Dermis microvascular lymphatic vessel endothelial cell (primary cell): ENCODE measurements at places on chromosomes 12 and 14. TPM values are rescaled to one million over a fixed set of nuclear protein-coding genes. Genes with fewer than 3 reads are reported as not detected.

GRCh38 chr14:75654127-75654732, 6.4 kb downstream of the ERG28 start:
- peak; percentile 55 for DNase-seq

- no peak for DNase-seq
Measured at GRCh38 chr14:86414146-86414545, 884.2 kb downstream of the FLRT2 start.

GRCh38 chr14:79321070-79321469, 890.2 kb downstream of the DIO2 start:
- DNase-seq = no peak

GRCh38 chr14:37708481-37708880, 113.1 kb downstream of the TTC6 start:
- DNase-seq = no peak

DNA sequence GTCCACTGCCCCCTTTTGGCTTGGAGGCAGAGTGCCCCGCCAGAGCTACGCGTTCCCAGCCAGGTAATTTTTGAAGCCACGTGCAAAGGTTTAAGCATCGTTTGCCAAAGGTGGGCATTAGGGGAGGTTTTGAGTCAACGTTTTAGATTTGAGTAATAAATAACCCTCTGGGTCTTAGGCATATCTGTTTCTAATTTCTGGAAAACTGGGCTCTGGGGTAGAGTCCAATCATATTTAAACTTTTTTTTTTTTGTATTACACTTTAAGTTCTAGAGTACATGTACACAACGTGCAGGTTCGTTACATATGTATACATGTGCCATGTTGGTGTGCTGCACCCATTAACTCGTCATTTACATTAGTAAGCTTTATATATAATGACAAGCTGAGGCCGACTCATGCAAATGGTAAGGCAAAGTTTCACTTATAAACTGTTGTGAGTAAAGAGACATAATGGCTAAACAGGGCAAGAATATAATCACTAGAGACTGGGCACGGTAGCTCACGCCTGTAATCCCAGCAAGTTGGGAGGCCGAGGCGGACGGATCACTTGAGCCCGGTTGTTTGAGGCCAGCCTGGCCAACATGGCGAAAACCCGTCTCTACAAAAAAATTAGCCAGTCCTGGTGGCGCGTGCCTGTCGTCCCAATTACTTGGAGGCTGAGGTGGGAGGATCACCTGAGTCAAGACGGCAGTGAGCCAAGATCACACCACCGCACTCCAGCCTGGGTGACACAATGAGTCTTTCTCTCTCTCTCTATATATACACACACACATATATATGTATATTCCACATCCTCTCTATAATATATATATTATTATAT, 491 bp upstream of the NR2C1 start:
- DNase-seq = no peak

DNA sequence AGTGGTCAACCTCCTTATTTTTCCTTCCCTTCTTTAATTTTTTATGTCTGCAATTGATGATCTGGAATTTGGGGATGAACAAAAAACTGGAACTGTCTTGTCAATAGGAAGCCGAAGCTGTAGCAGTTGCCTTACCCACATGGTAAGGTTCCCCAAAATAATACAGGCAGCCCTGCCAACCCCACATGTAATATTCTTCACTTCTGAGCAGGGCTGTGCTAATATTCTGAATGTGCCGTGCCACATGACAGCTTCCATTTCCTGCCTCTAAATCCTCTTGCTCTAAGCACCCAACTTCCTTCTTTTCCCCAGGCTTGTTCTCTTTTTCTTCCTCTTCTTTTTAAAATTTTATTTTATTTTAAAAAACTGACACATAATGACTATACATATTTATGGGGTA, 39.6 kb downstream of the GPATCH2L start:
- DNase-seq = no peak

- DNase-seq = no peak
Measured at GRCh38 chr12:105428793-105429395, 98.4 kb downstream of the C12orf75 start.

- DNase-seq = peak; percentile 100
Measured at GRCh38 chr14:52552063-52552988, at the start of the genes GPR137C and TXNDC16. Gene GPR137C, plus strand, starts transcription at chr14:52552836. Its CDS starts 312 bp downstream, at chr14:52553148. Gene TXNDC16, minus strand, starts transcription at chr14:52552505. Its CDS starts 8,948 bp downstream, at chr14:52543557.

GRCh38 chr12:14991069-14991468, 18.2 kb downstream of the PDE6H start:
- no peak for DNase-seq

DNA sequence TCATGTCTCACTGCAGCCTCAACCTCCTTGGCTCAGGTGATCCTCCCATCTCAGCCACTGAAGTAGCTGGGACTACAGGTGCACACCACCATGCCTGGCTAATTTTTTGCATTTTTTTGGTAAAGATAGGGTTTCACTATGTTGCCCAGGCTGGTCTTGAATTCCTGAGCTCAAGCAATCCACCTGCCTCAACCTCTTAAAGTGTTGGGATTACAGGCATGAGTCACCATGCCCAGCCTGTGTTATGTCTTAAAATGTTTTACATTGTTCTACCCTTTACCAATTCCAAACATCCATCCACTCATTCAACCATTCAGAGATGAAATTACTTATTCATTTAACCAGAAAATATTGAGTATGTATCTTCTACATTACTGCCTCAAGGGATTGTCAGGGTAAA, 111.6 kb upstream of the BTG1 start:
- DNase-seq = no peak

GRCh38 chr14:63209160-63209559, 4.9 kb downstream of the RHOJ start:
- DNase-seq = peak; percentile 56

DNA sequence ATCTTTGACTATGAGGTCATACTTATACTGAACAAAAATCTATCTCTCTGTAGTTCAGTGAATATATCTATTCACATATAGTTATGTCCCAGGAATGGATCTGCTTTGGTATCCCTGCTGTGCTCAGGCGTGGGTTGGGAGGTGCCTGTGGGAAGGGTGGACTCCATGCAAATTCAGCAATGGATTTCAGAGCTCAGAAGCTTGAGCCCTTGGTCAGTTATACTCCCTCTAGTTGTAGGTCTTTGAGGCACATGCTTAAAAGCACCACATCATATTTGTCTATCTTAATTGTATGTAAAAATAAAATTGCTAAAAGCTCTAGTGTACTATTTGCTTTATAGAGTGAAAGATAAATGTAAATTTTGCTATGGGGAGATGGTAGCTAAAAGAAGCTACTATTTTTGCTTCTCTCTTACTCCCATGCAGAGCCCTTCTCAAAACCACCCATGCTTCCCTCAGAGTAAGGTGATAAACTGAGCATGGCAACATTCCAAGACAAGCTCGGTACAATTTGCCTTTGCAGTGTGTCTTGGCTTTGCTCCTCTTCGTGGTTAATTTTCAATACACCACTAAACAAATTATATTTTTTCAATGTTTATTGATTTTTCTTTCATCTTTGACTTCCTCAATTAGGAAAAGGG, 54.9 kb downstream of the SLC16A7 start:
- DNase-seq = no peak

- DNase-seq = no peak
Measured at GRCh38 chr12:62760779-62761178, 174.2 kb downstream of the PPM1H start.

DNA sequence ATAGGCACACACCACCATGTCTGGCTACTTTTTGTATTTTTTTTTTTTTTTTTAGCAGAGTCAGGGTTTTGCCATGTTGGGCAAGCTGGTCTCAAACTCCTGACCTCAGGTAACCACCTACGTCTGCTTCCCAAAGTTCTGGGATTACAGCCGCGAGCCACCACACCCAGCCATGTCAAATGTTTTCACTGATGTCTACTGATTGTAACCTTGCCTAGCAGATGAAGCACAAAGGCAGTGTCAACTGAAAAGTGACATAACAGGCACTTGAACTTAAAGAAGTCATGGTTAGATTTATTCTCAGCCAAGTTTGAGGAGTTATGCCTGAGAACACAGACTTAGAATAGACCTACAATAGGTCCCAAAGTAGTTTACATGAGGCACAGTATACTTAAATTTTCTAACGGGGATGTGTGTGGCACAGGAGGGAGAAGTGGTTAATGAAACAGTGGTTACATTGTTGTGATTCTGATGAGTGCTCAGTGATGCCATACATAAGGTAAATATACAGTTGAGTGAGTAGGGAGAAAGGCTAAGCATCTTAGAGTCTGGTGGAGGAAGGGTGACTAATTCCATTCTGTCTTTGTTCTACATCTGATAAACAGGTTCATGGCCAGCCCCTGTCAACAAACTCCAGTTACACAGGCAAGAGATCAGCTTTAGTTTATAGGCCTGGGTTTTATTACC, 12.6 kb upstream of the RNASE4 start:
- no peak for DNase-seq

GRCh38 chr14:74604911-74605310, 7.1 kb downstream of the LTBP2 start:
- no peak for DNase-seq

Gene CAPZA3
- not detected in 2 replicates for total RNA-seq

Gene FAM222A
- 0.13 and 0.26 TPM in 2 replicates for total RNA-seq

Gene IL23A
- total RNA-seq = 0.13 TPM in 1 of 2 replicates, not detected in the other

Gene MYRFL
- not detected in 2 replicates for total RNA-seq

Gene GPX2
- not detected in 2 replicates for total RNA-seq

Gene TAS2R46
- total RNA-seq = 1.0 and 1.4 TPM in 2 replicates

Gene LRP1-AS
- not detected in 2 replicates for total RNA-seq
